ENCODE measurements at places on chromosomes 4 and X. TPM values are rescaled to one million over a fixed set of nuclear protein-coding genes. Genes with fewer than 3 reads are reported as not detected.

The DCHS2 gene
- 0.17 TPM for total RNA-seq

The DUX4 gene
- not detected for total RNA-seq

The TCEAL6 gene
- not detected for total RNA-seq

The SMAD1 gene
- 0.25 TPM for total RNA-seq

The EVC2 gene
- 0.69 TPM for total RNA-seq

The CMC4 gene
- total RNA-seq = 6.7 TPM

The SOWAHD gene
- total RNA-seq = 2.1 TPM

The FMR1NB gene
- not detected for total RNA-seq

The TMPRSS11B gene
- not detected for total RNA-seq

The SPIN4 gene
- 9.9 TPM for total RNA-seq

The TACR3 gene
- not detected for total RNA-seq

The ARMCX4 gene
- total RNA-seq = 4.3 TPM

DNA sequence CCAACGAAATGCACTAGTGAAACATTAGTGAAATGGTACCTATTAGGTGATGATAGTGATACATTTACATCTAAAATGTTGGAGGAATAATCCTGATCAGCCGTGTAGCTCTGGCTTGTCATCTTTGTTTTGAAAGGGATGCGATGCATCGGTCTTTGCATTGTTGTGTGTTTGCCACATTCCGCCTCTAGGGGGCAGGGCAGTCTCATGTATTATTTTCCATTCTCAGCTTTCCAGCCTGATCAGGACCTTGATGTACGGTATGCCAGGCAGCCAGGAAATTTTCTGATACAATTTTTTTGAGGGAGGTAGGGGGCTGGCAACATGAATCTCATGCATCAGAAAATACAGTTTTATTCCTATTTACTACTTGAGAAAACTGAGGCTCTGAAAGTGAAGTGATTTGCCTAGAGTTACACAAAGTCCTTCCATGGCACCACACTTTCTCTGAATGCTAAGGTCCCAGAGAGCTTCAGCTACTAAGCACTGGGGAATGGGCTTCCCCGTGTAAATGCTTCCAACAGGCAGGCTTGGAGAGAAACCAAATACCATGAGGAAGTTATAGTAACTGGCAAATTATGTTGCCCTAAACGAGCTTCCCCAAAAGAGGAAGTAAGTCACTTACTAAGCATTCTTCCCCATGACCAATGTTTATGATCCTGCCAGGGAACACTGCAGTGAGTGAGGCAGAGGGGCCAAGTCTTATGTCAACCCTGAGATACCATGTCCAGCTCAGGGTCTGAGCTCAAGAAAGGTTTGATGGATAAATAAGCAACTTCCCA lies 31.8 kb upstream of the IQSEC2 start:
- DNase-seq = peak; percentile 48

GRCh38 chr4:169054879-169055278 lies 44.8 kb upstream of the CBR4 start:
- DNase-seq = no peak

DNA sequence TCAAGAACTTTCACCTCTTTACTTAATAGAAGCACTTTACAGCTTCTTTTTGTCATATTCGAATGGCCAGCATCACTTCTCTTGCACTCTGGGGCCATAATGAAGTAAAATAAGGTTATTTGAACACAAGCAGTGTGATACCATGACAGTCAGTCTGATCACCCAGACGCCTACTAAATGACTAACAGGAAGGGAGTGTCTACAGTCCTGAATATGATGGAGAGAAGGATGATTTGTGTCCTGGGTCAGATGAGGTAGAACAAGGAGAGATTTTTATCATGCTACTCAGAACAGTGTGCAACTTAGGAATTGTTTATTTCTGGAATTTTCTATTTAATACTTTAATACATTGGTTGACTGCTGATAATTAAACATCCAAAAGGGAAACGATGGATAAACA lies 284.2 kb upstream of the F9 start:
- no peak for DNase-seq

DNA sequence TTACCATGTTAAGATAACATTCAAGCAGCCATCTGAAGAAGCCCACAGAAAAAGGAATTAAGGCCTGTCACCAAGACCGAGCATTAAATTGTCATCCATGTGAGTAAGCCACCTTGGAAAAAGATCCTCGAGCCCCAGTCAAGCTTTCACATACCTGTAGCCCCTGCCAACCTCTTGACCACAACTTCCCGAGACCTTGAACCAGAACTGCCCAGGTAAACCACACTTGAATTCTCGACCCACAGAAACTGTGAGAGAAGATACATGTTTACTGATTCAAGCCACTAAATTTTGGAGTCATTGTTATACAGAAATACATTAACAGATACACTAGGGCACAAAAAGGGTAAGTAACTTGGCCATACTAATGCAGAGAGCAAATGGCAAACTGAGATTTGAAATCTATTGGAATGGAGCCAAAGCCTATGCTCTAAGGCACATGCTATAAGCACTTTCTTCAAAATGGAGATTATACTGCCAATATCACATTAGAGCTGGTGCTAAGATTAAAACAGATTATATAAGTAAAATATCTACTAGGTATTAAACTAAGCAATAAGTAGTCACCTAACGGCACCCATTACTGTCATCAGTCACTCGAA lies 49.5 kb downstream of the FAM13A start:
- no peak for DNase-seq

GRCh38 chr4:40040908-40041307 lies 15.7 kb upstream of the N4BP2 start:
- DNase-seq = no peak

DNA sequence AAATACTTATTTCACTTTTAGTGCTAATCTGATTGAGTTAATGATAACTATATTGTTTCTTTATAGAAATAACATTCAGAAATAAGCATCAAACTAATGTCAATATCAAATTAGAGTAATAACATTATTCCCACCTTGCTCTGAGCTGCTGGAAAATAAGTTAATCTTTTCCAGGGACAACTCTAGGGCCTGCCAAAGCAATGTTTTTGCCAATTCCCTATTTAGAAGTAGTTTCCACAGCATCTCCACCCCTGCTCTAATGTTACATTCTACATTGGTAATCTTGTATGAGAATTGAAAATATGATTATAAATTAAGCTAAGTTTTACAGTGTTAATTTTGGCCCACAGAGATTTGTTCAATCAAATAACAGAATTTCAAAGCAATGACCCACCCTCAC lies 68.3 kb downstream of the REELD1 start:
- DNase-seq = no peak

GRCh38 chr4:106647451-106647850 lies 278.9 kb upstream of the GIMD1 start:
- no peak for DNase-seq

GRCh38 chr4:101009471-101009870 lies 337.9 kb downstream of the PPP3CA start:
- no peak for DNase-seq

DNA sequence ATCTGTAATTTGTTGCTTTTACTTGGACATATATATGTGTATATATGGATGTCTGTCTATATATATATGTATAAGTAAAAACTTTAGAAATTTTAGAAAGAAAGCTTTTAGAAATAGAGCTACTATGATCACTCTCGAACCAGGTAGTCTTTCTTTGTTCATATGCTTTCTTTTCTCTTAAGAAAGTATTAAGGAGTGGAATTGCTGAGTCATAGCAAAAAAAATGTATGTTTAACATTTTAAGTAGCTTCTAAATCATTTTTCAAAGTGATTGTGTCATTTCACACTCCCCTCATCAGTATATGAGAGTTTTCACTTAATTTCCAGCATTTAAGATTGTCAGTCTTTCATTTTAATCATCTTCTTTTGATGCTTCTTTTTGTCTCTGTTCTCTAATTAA lies 447.9 kb upstream of the TECRL start:
- DNase-seq = no peak

DNA sequence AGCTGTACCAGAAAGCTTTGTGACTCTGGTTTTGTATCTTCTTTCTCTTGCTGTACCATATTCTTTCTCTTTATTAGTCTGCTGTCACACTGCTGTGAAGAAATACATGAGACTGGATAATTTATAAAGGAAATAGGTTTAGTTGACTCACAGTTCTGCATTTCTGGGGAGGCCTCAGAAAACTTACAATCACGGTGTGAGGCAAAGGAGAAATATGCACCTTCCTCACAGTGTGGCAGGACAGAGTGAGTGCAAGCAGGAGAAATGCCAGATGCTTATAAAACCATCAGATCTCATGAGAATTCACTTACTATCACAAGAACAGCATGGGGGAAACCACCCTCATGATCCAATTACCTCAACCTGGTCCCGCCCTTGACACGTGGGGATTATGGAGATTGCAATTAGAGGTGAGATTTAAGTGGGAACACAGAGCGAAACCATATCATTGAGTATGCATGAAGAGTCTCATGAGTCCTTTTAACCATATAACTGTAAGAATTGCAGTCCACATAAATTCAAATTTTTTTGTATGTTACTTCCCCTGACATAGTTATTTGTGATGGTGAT lies 67.4 kb upstream of the INPP4B start:
- DNase-seq = no peak

DNA sequence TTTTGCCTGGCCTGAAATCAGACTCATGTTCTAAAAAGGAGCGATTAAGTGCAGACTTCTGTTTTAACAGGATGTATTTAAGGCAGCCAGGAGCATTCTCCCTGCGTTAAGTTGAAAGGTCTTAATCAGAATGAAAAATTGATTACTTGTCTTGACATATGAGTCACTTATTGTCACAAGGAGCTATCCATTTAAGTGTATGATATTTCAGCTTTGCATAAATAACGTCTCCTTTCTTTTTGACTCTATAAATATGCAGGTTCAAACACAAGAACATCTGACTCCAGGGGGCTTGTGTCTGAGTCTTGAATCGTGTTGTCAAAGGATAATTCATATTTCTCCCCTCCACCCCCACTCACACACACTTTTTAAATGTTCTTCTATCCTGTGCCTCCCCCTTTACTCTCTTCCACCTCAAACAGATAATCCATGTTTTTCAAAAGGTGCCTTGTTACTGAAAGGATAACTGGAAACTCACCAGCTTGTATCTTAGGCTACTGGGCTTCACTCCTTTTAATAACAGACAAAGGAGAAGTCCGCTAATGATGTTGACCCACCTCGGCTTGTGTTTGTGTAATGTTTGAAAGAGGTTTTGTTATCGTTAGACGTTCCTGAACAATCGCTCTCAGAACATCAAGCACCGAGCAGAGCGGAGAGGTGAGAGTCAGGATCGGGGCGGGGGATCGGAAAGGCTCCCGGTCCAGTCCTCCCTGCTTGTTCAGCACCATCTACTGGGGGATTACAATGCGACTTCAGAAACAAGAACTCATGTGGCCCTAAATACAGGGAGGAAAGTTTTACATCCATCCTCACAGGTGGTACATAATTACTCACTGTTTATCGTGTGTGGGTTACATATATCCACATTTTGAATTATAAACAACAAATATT lies 107.5 kb upstream of the RPL34 start:
- peak; percentile 42 for DNase-seq

- DNase-seq = no peak
These were observed 644.2 kb downstream of the ZNF674 start for GRCh38 chrX:45900766-45901615.
